ENCODE measurements at places on chromosomes 6 and 20. TPM values are rescaled to one million over a fixed set of nuclear protein-coding genes. Genes with fewer than 3 reads are reported as not detected.

GRCh38 chr6:40586369-40587201 is 579 bp downstream of the LRFN2 start:
- DNase-seq: no peak

- peak; percentile 56 for DNase-seq
Observed at GRCh38 chr20:44720621-44720996, 5.4 kb downstream of the CCN5 start.

DNA sequence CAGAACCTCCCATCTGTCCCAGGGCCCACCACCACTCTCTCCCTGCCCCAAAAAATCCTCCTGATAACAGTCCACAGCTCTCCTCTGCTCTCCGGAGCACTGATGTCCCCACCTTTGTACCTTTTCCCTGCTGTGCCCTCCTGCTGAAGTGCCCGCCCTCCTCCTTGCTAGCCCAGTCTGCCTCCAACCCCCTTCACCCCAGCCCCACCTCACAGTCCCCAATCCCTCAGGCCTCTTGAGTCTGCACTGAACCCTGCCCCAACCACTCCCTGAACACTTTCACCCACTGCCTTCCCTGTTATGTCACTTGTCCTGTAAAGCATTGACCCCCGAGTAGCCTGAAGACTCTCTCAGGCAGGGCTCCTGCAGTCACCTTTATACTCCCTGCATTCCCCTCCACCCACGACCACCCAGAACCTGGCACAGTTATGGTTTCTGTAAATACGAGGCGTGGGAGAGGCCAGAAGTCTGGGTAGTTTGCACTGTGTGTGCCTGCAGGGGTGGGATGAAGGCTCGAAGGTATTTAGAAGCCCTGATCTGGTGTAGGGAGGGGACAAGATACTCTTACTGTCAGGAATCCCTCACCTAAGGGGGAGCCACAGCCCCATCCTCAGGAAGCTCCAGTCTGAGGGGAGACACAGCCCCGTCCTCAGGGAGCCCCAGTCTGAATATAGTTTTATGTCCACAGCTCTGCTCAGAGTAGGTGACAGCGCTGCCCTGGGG is 5.4 kb downstream of the GLP1R start:
- DNase-seq: no peak

DNA sequence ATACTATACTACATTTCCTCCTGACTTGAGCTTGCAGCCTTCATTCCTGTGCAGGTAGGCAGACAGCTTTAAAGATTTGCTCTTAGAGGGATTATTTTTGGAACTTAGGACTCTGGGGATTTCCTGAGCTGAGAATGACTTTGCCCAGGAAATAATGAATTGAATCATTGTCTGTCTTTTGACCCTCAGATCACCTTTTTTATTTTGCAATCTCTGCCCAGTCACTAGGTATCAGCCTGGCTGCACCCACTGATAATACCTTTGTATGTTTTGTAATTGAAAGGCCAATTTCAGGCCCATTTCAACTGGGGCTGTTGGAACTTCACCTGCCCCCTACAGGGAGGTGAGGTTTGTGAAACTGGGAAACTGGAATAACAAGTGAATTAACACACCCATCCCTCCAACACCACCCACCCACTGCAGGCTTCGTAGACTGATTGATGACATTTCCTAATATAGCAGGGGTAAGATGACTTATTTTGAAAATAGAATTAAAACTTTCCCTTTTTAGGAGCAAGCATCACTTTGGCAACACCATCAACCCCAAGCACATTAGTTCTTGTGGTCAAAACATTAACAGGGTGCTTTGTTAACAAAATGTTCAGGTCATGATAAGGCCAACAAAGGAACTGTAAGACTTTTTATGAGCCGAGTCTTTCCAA is 157.1 kb upstream of the CENPW start:
- DNase-seq: peak; percentile 56

DNA sequence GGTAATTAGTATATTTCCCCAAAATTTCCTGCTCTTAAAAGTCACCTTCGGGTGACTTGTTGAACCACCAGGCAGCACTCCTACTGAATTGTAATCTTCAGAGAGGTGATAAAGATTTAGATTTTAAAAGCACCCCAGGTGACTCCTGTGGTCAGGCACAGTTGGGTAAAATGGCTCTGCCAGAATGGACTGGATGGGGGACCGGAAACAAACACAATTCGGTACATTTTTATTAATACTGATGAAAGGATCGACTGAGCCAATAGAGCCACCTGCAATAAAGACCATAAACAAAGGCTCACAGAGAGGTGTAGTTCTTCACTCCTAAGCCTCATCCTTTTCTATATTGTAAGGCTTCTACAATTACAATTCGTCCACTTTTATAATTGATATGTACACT is 19.6 kb upstream of the FAM83C start:
- DNase-seq: no peak

- DNase-seq: no peak
Observed at GRCh38 chr6:145017516-145017915, 717.8 kb downstream of the EPM2A start.

DNA sequence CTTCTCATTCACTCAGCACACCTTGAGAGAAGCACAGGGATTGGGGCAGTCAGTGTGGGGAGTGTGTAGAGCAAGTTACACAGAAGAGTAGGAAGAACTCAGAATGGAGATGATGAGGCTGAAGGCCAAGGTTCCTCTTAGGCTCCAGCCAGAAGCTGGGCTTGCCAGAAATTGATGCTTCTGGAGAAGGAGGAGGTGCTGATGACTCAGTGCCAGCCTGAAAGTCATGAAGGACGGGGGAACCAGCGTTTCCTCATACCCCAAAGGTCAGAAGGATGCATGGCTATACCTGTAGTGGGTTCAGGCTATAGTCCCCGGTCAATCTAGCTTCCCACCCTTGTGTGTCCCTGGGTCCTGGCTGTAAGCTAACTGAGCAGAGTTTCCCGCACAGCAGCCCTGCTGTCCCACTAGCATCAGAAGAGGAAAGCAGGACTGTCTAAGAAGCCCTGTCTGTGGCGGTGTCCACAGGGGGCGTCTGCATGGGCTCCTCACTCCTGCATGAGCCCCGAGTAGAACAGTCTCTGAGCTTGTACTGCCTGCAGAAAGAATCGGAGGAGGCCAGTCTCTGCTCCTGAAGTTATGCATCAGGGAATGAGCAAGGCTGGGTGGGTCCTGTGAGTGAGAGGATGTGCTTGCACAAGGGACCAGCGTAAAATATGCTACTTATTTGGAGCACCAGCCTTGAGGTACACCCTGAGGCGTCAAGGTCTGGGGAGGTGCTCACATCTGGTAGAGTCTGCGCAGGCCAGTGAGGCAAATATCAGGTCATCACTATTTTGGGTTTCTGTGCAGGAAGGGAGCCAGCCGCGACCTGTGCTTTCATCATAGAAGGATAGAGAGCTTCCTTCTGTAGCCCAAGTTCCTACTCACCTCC is 148.5 kb downstream of the MRPL14 start:
- no peak for DNase-seq

DNA sequence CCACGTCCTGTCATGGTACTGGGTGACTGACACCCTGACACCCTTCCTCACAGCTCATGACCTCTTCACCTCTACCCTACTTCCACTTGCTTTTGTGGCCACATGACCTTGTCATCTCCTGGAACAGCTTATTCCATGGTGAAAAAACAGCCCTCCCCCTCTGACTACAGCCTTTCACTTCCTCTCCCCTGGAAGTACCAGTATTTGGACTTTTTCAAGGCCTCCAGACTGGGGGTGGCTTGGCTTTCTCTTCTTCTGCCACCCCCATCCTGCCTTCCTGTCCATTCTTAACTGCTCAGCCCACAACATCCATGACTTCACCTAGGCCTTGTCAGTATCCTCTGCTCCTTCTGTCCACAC is 168.4 kb downstream of the CARMIL1 start:
- no peak for DNase-seq

DNA sequence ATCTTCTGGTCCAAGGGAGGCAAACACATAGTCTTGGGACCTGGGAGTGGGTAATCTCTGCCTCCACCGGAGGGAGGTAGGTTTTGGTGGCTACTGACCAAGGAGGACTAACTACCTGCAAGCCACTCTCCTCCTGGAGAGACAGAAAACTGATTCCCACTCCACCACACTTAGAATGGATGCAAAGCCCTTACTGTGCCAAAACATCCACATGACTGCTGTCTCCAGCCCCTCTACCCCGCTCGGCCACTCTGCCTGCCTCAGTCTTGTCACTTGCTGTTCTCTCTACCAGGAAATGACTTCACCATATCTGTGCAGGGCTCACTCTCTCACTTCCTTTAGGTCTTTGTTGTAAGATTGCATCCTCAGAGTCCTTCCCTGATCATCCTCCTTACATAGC is 129.5 kb upstream of the ARG1 start:
- no peak for DNase-seq

DNA sequence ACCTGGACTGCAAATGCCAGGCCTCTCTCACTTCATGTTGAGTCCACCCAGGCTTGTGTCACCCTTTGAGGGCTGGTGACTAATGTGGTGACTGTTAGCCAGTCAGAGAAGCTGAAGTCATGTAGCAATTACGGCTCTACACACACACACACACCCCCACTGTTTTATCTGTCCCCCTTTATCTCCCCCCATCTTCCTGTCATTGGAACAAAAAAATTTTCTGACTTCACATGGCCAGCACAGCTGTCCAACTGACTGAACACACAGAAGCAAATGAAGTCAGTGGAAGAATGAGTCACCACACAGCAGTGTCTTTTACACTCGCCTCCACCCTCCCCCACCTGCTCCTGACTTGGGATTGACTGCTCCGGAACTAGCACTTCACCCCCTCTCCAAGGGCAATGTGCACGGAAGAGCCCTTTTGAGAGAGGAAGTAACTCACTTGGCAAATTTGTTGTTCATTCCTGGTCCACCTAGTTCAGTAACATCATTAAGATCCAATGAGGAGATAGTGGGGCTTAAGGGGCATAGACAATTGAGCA is 198.0 kb downstream of the RNF144B start:
- DNase-seq: peak; percentile 45

DNA sequence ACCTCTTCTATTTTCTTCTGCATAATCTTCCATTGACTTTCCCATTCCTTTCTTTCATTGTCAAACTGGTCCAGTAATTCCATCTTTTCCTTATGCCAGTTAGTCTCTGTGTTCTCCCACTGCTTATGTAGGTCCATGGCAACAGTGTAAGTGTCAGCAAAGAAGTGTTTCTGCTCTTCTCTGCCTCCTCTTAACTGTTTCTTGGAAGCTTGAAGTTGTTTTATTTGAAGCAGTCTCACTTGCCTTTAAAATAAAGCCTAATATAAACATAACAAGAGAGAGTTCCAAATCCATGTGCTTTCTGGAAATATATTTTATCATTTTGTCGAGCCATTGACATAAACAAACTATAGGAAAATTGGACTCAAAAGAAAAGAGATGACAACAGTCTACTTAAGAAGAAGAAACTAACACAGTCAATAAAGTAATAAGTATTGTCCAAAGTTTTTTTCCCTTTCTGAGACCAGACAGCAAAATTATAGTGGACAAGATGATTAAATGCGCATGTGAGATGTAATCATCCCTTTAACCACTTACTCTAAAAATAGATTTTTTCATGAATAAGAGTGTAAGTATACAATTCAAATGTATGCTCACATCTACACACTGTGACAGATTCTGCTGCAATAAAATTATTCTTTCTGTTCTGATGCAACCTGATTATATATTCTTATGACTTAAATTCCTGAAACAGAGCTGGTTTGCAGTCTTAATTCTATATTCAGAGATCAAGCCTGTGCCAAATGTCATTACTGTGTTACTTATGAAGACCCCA is 5.2 kb downstream of the KIAA0408 start:
- no peak for DNase-seq

DNA sequence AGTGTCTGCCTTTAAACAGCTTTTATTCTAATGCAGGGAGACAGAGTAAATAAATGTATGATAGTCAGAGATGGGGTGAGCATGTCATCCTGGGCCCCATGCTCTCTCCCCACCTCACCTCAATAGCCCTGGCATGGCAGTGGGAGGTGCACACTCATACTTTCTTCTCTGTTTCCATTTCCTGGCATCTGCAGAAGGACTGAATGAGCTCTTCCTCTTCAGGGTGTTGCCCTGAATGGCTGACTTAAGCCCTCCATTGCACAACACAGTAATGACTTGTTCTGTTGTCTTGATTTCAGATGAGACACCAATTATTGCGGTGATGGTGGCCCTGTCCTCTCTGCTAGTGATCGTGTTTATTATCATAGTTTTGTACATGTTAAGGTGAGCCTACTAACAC is 57.0 kb upstream of the GNRH2 start:
- DNase-seq: peak; percentile 49

GRCh38 chr6:151666526-151666925 is 141.0 kb upstream of the ESR1 start:
- DNase-seq: no peak

DNA sequence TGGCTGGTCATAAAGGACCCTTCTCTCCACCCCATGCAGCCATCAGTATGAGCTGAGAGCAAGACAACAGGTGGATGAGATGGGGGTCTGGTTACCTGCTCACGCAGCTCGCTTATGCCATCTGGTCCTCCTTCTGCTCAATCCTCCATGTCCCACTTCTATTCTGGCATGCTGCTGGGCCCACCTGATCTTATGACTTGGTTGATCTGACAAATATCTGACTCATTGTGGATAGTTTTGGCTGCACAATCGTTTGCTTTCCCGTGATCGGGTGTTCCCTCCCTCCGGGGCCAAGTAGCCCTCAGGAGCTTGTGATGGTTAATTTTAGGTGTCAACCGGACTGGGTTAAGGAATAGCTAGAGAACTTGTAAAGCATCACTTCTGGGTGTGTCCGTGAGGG is 26.6 kb upstream of the ELMO2 start:
- DNase-seq: no peak

The ELOVL4 gene
- 9.1 TPM for total RNA-seq

The MCCD1 gene
- not detected for total RNA-seq

The C6orf15 gene
- total RNA-seq: not detected

The SPEF1 gene
- total RNA-seq: under 0.01 TPM

The FBXO5 gene
- total RNA-seq: 22.5 TPM
